ENCODE measurements at places on chromosomes 5 and 9.
A peak's percentile ranks its signal among the peaks of the same experiment; 100 is the strongest.

DNA sequence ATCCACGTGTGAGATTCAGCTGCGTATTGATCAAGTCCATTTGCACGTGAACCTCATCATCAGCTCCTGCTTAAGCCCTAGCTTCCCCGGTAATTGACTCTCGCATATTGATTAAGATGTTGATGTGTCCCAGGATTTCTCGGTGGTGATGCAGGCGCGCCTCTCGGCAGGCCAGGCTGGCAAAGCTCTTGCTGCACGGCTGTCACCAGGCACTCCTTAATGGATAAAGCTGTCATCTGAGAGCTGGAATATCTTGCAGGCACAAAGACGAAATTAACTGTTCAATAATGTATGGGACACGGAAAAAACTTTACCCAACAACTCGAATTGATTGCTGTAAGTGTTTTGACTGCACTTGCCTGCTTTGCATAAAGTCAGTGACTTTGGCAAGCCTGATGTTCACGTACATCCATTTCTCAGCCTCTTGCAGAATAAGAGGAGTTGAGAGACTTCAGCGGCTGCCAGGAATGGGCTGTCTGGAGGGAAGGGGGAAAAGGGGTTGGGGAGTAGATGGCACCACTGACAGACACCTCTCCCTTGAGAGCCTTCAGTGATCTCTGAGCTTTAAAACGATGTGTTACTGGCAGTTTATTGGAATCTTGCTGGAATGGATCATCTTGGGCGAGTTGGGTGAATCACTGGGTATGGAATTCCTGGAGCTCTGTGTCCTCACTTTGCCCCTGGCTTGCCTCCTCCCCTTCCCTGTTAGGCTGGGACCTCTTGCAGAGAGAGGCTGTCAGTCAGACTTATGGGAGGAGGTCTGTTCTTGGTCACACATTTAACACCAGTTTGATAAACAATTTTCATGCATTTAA, 650.3 kb downstream of the CCDC171 start:
- DNase-seq, result no peak

GRCh38 chr5:19547640-19548039, 440.4 kb downstream of the CDH18 start:
- DNase-seq, result no peak

GRCh38 chr5:10854506-10855277, 93.7 kb upstream of the DAP start:
- no peak for DNase-seq

- DNase-seq, result no peak
Observed at GRCh38 chr9:101027236-101027635, 1.3 kb upstream of the PLPPR1 start.

GRCh38 chr9:20236676-20237075, 385.6 kb downstream of the MLLT3 start:
- DNase-seq, result no peak

GRCh38 chr5:174140452-174141020, 95.0 kb downstream of the NSG2 start:
- DNase-seq, result no peak

- no peak for DNase-seq
Observed at GRCh38 chr9:19162956-19163355, 35.7 kb upstream of the PLIN2 start.

- DNase-seq, result no peak
Observed at GRCh38 chr5:61455179-61456006, 123.3 kb downstream of the ZSWIM6 start.

DNA sequence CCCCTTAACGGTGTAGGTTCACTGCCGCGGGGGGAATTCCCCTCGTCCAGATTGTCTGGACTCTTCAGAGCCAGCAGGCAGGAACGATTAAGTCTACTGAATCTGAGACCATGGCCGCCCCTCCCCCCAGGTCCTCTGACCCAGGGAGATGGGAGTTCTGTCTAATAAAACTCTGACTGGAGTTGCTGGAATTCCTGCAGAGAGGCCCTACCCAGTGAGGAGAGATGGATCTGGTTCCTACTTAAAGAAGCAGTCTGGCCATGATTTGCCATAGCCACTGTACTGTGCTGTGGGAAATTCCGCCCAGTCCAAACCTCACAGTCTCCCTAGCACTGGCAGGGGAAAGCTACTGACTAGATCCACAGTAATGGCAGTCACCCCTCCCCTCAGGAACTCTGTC, 237.7 kb upstream of the RASA1 start:
- no peak for DNase-seq

DNA sequence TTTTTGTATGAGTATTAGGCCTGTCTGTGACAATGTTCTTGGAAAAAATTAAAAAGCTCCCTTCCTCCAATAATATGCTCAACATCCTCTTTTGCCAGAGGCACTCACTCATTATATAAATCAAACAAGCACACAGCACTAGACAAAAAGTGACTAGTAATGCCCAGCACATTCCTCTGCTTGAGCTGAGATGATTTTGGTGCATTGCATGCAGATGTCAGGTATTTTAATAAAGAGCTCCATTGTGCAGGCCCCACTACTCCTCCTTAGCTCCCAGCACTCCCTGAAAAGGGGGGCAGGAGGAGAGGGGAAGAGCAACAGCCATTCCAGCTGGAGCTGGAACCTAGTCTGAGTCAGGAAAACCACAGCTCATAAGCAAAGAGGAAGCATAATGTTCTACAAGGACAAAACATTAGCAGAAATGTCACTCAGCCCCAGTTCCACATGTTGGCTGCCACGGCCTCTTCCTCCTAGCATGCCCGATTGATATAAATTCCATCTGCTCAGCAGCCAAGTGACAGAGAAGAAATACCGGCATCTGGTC, 348.5 kb downstream of the BNC2 start:
- no peak for DNase-seq

DNA sequence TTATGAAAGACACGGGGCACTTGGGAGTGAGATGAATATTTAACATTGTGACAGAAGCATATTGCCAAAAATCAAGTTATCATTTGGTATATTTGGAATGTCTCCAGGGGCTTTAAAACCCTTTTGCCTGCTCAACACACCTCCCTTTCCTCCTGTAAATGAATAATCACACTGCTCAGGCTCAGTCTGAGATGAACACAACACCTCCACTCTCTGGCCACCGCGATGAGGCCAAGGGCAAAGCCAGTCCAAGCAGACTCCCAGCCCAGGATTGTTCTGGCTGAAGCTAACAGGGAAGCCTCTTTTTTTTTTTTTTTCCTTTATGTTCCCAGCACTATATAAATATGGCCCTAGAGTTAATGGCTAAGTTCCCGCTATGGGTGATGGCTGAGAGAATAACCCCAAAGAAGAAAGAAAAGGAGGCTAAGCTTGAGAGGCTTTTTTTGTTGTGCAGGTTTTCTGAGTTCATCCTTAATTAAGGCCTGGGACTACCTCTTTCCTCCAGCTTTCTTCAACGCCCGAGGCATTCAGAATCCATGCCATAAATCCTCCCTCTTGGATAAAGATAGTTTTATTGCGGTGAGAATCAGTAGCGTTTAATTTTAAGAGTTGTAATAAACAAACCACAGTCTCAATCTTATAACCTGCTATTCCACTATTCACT, 10.5 kb upstream of the ERAP1 start:
- no peak for DNase-seq

DNA sequence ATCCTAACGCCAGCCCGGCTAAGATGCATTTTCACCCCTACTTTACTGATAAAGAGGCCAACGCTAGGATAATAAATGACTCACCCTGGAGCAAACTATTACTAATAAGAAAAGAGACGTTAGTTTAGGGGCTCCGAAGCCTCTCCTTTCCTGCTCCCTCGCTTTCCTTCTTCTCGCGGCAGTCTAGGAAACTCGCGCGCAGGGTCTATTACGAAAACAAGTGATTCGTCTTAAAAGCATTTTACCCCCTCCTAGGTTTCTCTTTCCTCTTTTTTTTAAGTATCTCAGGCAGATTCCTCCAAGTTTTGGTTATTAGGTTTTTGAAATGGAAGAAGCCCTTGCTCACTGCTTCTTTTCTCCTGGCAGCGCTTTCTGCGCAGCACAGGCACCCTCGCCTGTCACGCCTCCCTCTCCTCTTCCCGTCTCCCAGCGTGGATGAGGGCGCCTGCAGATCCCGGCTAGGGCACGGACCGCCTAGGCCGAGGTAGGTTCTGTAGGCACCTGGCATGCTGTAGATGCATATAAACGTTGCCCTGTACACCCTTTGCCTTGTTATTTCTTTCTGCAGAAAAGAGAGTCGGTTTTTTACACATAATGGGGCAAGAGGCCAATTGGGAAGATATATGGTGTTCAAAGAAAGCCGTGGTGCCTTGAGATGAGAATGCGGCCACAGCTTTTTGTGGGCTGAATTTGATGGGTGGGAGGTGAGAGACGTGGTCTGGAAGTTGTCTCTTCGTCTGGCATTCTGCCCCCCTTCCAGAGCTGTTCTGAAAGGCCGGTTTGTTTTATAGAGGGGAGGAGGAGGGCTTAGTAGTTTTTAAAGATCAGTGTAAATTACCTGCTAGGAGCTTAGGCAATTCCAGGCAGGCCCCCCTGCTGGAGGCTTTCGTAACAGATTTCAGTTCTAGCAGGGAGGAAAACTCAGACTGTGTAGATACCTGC, 983 bp downstream of the GCNT1 start:
- DNase-seq, result peak; percentile 54

DNA sequence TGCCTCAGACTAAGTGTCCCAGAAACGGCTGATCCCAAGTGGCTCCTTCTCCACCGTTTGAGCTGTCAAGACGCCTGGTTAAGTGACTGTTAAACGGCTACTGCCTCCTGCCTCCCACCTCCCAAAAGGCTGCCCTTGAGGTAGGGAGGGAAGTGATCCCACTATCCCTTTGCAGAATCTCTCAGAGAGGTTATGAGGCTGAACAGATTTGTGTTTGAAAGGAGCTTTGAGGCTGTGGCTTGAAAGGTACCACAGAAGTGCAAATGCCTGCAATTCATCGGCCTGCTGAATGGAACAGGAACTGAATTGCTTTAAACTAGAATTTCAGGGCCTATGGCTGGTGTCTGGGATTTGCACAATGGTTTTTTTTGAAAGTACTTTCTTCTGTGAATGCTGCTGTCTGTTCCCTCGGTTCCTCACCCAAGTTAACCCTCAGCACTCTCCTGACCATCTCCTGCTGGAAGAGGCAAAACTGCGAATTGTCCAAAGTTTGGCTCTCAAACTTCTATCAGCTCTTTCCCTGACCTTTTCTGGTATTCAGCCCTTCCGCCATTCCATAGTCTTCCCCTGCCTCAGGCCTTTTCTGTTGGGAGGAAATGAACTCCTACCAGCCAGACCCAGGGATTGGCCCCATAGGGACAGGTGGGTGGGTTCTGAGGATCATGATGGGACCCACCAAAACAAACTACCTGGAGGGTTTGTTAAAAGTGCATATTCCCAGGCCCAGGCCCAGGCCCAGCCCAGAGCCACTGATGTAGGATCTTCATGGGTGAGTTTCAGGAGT, 453.3 kb downstream of the KDM4C start:
- peak; percentile 61 for DNase-seq

- no peak for DNase-seq
Observed at GRCh38 chr9:115234094-115234493, 116.1 kb upstream of the TNC start.

DNA sequence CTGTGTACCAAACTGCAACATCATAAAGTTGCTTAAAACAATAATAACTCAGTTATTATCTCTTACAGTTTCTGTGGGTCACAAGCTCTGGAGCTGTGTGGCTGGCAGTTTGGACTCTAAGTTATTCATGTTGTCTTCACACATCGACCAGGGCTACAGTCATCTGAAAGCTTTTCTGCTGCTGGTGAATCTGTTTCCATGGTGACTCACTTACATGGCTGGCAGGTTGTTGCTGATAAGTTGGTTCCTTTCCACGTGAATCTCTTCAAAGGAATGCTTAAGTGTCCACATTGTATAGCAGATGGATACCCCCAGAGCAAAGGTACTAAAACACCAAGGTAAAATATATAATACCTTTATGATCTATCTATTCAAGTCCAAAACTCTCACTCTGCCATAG, 44.8 kb upstream of the CYLC2 start:
- DNase-seq, result no peak

DNA sequence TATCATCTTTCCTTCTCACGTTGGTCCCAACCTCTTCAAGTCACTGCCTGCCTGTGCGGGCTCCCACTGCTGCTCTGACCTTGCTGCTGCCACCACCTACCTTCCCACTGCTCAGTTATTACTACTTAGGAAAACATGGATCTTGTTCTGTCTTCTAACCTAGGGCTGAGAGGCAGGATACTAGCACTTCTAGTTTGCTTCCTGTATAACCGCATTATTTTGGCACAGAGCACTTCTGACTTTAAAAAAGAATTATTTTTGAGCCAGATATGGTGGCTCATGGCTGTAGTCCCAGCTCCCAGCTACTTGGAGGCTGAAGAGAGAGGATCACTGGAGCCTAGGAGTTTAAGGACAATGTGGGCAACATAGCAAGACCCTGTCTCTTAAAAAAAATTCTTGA, 135.4 kb upstream of the GNA14 start:
- DNase-seq, result no peak

GRCh38 chr5:88674356-88675167, 208.4 kb downstream of the MEF2C start:
- DNase-seq, result peak; percentile 79

DNA sequence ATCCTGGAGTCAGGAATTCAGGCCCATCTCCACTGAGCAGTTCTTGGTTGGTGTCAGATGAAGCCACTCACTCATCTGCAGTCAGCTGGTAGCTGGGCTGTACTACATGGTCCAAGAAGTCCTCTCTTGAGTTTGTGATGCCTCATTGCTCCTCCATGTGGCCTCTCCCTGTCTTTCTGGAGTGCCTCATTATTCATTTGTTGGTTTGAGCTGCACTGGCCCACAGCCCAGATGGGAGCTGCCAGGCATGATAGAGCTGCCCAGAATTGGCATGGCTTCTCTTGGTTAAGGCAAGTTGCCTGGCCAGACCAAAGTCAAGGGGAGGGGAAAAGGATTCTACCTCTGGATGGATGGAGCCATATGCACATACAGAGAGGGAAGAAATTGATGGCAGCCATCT, 8.0 kb downstream of the PTCD2 start:
- DNase-seq, result no peak

- no peak for DNase-seq
Observed at GRCh38 chr5:122458278-122458872, 146.3 kb downstream of the SNCAIP start.

DNA sequence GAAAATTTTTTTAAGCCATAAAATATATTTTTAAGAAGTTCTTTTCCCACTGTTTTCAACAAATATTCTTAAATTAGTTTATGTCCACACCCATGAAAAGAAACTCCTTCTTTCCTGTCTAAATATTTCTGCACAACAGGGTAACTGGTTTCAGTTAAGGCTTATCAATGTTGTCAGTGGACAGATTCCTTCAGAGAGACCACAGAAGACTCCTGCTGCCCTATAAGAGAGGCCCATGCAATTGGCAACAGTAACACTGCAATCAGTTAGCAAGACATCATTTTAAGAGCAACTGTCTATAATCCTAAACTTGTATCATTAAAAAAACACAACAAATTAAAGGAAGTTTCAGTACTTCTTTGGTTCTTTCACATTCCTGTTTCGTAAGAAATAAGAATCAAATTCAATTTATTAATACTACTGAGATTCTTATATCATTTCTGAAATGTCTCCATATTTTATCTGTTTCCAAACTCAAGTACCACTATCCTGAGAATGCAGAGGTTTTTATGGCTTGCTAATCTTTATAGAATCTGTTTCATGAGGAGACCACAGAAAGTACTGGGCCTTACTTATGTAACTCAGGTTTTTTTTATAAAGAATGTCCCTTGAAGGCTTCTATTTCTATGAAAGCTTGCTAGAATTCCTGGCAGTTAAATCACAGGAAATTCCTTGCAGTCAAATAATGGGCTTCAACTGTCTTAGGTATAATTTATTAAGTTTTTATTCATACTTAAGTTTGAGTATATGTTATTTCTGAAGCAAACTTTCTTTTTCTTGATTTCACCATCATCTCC, 240.2 kb downstream of the RFX3 start:
- no peak for DNase-seq
